ENCODE measurements at places on chromosomes 5 and 9. TPM values are rescaled to one million over a fixed set of nuclear protein-coding genes. Genes with fewer than 3 reads are reported as not detected.

The LCN1 gene
- total RNA-seq: not detected

The C5orf52 gene
- total RNA-seq: not detected

The ECSCR gene
- total RNA-seq: not detected

The ORM2 gene
- not detected for total RNA-seq

The ACER2 gene
- 1.6 TPM for total RNA-seq

The THBS4 gene
- total RNA-seq: 0.33 TPM

The MLANA gene
- total RNA-seq: not detected

The PCSK5 gene
- total RNA-seq: 7.7 TPM

The PPP3R2 gene
- not detected for total RNA-seq

The IFNE gene
- total RNA-seq: not detected

The C7 gene
- 0.38 TPM for total RNA-seq

The LCN9 gene
- total RNA-seq: not detected

The RMRP gene
- 178,042 TPM for total RNA-seq

The LCN2 gene
- not detected for total RNA-seq

The WHRN gene
- total RNA-seq: 8.7 TPM

The SLC34A3 gene
- not detected for total RNA-seq

The TCF7 gene
- 2.6 TPM for total RNA-seq

The CCNI2 gene
- total RNA-seq: 1.1 TPM

The OR4F3 gene
- not detected for total RNA-seq

The CDX1 gene
- 0.33 TPM for total RNA-seq

The ERCC8 gene
- total RNA-seq: 12.0 TPM

The SLC22A4 gene
- total RNA-seq: 1.1 TPM

The EQTN gene
- not detected for total RNA-seq

The IL5 gene
- total RNA-seq: not detected

The CCDC171 gene
- 1.8 TPM for total RNA-seq

The F12 gene
- total RNA-seq: 5.1 TPM

The VCAN gene
- total RNA-seq: 284 TPM

The ZNF462 gene
- total RNA-seq: 25.7 TPM

The LCN6 gene
- not detected for total RNA-seq

The GABRP gene
- total RNA-seq: not detected

The CYSRT1 gene
- total RNA-seq: 2.9 TPM

The UBTD2 gene
- 19.1 TPM for total RNA-seq

Measured in mesangial cell (primary cell).